ENCODE measurements at places on chromosomes 6 and 20.

GRCh38 chr6:140319209-140319608, 944.8 kb upstream of the CITED2 start:
- no peak for DNase-seq

DNA sequence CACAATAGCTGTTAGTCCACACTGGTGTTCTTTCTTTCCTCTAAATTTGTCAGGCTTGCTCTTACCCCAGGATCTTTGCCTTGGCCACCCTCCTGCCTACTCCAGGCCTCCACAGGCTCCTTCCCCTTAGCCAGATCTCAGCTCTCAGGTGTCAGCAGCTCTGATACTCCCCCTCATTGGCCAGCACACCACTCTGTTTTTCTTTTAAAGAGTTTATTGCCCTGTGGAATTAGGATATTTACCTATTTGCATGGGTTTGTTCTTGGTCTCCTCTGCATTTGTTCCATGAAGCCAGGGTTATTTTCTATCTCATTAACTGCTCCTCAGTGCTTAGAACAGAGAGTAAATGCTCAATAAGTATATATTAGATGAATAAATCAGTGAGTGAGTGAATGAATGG, 36.8 kb downstream of the GCNT2 start:
- DNase-seq: no peak

GRCh38 chr6:137823826-137824555, 43.1 kb upstream of the TNFAIP3 start:
- DNase-seq: no peak

DNA sequence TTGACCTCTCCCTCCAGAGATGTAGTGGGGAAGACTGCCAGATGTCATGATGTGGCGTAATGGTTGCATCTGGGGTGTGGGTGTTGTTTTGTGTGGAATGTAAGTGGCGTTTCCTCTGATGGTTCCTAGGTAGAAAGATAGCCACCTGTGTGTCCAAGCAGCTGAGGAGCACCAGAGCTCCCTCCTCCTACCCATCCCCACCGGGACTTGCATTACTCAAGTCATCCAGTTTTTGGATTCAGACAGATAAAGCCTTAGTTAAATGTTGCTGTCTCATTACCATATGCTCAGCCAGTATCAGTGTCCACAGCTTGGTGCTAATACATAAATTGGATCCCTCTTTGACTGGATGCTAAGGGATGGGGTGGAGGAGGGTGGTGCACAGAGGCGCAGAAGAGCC, 282.3 kb downstream of the TBC1D7 start:
- DNase-seq: no peak

DNA sequence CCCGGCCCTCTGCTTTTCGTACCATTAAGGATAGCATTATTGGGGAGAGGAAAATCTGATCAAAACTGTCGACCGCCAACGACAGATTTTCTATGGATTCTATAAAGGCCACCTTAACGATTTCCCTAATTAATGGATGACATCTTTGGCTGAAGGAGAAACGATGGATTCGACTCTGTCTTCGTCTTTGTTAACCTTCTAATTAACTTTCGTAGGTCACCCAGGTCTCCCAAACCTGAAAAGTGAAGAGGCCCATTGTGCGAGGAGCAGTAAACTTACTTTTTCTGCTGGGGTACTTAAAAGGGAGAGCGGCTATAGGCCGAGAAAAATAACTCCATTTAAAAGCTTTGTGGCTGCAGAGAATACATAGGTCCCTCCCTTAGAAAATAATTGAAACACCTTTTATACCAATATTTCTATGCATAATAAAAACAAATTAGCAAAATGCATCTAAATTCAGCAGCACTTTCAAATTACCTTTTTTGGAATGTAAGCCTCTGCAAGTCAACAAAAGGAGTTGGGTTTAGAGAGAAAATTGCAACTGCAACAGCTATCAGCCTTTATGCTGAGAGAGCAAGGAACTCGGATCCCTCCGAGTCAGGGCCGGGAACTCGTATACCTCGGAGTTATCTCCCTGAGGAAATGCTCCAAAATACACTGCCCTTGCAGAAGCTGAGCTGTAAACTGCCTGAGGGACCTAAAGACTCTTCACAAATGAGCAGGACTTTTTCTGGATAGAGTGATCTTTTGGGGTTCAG, 31.4 kb upstream of the NR2E1 start:
- DNase-seq: no peak

- no peak for DNase-seq
Measured at GRCh38 chr20:33667676-33668465, 1.1 kb downstream of the ACTL10 start.

- DNase-seq: no peak
Measured at GRCh38 chr20:38579219-38579910, 1.6 kb upstream of the ADIG start.
